ENCODE measurements at places on chromosomes 7 and 10. TPM values are rescaled to one million over a fixed set of nuclear protein-coding genes. Genes with fewer than 3 reads are reported as not detected.

DNA sequence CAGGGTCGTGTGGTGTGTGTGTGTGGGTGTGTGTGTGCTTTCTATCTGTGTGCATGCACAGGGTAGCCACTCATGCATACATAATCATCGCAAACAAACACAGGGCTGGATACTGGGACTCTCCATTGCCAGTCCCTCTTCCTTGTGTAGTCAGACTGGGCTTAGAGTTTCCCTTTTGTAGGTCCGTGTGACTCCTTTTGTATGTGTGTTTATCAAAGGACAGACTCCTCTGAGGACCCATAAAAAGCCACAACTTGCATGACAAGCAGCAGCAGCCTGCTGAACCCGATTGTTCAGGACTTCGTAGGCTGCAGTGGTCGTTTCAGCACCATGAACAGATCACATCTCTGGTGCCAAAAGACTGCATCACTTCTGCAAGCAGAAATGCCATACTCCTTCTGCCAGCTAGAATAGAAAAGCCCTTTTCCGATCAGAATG is 895 bp downstream of the VSTM2A start:
- no peak for DNase-seq

The RELN gene
- total RNA-seq: 0.44 TPM

The GPR26 gene
- total RNA-seq: not detected

- no peak for DNase-seq
These were observed 156.9 kb upstream of the GDF10 start for GRCh38 chr10:47143072-47143471.

DNA sequence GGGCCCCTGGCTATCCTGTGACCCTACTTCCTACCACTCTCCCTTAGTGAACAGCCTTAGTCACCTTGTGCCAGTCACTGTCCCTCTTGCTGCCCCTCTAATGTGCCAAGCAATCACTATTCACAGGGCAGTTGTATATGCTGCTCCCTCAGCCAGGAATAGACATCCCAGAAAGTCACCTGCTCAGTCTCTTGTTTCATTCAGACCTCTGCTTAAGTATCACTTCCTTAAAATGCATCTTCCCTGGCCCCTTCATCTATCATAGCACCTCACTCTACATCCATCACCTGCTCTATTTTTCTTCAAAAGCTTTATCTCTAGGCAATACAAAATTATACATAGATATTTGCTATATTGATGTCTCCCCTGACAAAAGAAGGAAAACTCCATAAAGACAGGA is 328.4 kb upstream of the NFE2L3 start:
- no peak for DNase-seq

The CHST12 gene
- 15.3 TPM for total RNA-seq

- DNase-seq: no peak
These were observed 223.5 kb upstream of the PHYHIPL start for GRCh38 chr10:58952747-58953466.

DNA sequence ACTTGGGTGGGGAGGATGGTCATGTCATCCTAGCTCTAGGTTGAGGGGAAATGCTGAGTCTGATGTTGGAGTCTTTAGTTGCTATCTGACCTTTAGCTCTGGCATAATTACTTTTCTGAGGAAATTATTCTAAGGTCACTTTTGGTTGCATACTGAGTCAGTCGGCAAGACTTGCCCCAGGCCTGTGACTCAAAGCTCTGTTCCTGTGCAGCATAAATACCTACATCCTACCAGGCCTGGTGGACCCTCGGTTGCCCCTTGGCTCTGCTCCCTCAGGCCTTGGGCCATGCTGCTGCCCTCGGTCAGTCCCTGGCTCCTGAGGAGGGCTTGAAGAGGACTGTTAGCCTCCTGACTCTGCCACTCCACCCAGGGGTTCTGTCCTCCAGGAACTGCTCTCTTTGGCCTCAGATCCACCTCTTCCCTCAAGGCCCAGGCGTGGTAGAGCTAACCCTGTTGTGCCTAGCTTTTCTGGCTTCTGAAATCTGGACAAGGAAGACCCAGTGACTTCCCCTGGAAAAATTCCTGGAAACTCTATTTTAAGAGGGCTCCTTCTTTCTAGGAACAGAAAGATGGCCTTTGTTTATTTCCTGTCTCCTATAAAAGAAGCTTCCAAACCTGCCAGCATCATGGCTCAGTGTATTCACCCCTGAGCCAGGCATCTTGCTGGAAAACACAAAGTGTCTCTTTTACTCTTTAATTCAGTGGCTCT is 71.2 kb downstream of the TMEM178B start:
- no peak for DNase-seq

- DNase-seq: no peak
These were observed 724.2 kb upstream of the CELF2 start for GRCh38 chr10:10293481-10293951.

The GPR141 gene
- 0.33 TPM for total RNA-seq

GRCh38 chr7:13352677-13353076 is 636.8 kb downstream of the ETV1 start:
- DNase-seq: no peak

DNA sequence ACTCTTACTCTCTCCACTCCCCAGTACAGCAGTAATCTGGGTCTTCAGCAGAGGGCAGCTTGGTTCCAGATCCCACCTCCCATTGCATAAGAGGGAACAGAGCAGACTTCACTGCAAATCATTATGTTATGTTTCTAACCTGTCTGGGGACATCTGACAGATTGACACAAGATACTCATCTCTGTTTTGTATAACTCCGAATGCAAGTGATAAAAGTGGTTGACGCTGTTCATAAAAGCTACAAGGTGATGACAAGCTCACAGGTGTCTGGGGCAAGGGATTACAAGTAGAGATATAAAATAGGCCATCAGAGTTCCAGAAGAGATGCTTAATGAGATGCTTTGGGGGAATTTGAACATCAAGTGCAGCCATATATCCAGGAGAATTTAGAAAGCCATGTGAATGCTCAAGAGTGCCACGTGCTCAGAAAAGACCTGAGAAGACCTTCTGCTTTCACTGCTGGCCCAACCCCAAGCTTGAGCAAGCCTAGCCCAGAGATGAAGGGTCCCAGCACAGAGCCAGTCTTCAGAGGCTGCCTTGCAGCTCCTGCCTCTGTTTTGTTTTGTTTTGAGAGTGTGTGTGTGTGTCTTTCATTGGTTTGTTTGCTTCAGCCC is 80.6 kb downstream of the VSTM2A start:
- no peak for DNase-seq

DNA sequence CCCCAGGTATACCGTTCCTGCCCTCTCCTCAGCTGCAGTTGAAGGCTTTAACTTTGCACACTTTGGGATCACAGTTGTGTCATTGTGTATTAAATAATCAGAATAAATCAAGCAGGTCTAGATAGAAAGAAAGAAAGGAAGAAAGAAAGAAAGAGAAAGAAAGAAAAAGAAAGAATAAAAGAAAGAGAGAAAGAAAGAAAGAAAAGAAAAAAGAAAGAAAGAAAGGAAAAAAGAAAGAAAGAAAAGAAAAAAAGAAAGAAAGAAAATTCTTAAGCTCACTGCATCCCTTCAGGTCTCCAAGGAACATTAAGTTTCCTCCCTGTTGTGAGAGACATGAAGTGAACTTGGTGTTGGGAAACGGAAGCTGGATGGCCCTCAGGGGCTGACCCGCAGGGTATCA is 17.2 kb upstream of the TRIM24 start:
- DNase-seq: no peak

DNA sequence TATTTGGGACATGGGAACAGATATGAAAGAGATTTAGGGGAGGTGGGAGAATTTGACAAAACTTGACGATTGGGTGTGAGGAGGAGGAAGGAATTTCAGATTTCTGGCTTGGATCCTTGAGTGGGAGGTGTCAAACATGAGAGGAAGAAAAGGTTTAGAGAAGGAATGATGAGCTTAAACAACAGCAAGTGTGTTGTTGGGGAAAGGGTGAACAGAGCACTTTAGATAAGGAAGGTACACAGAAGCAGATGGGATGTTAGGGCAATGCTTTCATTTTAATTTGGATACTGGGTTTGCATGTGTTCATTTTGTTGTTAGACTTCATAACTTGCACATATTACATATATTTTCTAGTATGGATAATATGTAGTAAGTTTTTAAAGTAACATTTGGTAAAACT is 23.2 kb downstream of the REEP3 start:
- no peak for DNase-seq

DNA sequence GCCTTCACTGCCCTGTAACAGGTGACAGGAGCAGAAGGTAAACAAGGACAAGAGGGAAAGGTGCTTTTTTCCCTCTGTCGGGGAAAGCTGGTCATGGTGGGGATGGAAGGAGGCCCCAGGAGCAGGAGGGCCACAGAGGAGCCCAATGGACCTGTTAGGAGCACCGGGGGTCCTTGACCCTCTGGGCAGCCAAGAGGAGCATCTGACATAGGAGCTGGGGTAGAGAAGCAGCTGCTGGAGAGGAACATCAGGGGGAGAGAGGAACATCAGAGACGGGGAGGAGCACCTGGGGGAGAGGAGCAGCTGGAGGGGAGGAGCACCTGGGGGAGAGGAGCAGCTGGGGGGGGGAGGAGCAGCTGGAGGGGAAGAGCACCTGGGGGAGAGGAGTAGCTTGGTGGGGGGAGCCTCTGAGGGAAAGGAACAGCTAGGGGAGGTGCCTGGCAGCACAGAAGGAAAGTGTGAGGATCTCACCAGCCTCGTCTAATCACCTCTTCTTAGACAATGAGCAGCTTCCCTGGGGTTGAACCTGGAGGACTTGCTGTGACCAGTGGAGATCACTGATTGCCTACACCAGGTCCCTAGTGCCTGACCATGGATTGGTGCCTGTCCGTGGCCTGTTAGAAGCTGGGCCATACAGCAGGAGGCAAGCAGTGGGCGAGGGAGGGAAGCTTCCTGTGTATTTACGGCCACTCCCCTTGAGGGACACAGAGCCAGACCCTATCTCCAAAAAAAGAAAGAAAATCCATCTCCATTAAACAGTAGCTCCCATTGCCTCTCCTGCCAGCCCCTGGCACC is 37.6 kb downstream of the JAKMIP3 start:
- DNase-seq: no peak

DNA sequence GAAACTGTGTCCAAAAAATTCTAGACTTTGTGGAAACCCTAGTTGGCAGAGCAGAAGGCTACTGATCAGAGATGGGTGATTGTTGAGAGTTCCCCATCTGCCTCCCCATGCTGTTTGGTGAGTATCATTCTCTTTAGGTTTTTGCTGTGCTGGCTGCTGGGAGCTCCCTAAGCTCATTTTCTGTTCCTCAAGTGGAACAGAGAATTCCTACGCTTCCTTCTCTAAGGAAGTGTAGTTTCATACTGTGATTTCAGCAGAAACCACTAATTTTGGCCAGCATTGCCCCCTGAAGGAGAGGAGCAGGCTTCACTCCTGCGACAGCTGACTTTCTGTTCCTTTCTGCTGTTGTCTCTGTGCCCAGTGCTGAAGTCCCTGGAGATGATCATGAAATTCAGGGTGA is 355.3 kb upstream of the NPVF start:
- no peak for DNase-seq

GRCh38 chr10:61903928-61904344 is 2.4 kb downstream of the ARID5B start:
- DNase-seq: no peak

- DNase-seq: no peak
These were observed 20.1 kb upstream of the GSTK1 start for GRCh38 chr7:143243111-143243510.

The ASB10 gene
- total RNA-seq: 35.4 TPM

DNA sequence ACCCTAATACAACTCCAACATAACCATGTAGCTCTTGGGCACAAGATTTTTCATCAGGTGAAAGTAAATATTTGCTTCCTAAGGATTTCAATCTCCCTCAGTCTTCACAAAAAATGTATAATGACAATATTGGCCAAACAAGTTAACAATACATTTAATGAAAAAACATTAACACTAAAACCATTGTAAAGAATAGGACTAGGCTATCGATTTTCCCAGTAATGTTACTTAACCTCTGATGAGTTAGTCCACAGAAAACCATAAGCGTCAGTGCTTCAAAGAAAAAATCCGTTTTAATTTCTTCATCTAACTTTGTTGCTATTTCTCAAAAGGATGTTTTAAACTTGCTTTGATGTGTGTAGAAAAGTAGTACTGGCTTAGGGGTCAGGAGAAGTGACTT is 1.2 kb downstream of the ZNF33B start:
- DNase-seq: no peak

The ADCY1 gene
- 2.8 TPM for total RNA-seq

The PPP1R17 gene
- not detected for total RNA-seq

The TRPV5 gene
- not detected for total RNA-seq

The NRG3 gene
- 0.11 TPM for total RNA-seq

GRCh38 chr10:108303149-108303548 is 1138.6 kb upstream of the SORCS1 start:
- DNase-seq: no peak

DNA sequence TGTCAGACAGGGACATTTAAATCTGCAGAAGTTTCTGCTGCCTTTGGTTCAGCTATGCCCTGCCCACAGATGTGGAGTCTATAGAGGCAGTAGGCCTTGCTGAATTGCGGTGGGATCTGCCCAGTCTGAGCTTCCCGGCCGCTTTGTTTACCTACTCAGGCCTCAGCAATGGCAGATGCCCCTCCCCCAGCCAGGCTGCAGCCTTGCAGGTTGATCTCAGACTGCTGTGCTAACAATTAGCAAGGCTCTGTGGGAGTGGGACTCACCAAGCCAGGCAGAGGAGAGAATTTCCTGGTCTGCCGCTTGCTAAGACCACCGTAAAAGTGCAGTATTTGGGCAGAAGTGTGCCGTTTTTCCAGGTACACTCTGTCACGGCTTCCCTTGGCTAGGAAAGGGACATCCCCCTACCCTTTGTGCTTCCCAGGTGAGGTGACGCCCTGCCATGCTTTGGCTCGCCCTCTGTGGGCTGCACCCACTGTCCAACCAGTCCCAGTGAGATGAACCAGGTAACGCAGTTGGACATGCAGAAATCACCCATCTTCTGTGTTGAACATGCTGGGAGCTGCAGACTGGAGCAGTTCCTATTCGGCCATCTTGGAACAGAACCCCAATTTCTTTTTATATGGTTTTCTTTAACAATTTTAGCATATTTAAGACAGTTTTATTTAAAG is 28.4 kb upstream of the VWDE start:
- DNase-seq: no peak

GRCh38 chr10:132810807-132811700 is 25.1 kb upstream of the NKX6-2 start:
- DNase-seq: peak; percentile 9

The HECTD2 gene
- 6.0 TPM for total RNA-seq

DNA sequence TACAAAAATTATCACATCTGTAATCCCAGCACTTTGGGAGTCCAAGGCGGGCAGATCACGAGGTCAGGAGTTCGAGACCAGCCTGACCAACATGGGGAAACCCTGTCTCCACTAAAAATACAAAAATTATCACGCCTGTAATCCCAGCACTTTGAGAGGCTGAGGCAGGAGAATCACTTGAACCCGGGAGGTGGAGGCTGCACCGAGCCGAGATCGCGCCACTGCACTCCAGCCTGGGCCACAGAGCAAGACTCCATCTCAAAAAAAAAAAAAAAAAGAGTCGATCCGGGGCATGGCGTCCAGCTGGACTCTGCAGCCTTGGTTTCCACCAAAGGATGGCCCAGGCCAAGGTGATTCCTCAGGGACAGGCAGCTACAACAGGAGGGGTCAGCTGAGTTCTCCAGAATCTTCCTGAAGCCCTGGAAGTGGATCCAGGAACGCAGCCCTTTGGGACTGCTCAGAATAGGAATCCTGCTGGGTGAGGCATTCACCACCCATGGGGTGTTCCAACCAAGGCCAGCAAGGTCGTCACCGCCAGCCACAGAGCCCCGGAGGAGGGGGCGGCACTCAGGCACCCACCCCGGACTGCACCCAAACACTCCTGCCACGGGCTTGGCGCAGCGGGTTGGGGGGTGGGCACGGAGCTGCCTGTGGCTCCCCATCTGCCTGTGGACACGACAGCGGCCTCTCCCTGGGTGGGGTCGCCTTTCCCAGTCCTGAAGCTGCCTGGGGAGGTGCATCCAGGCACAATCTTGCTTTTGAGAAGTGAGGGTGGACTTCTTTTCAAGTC is 12.0 kb upstream of the UTF1 start:
- no peak for DNase-seq

All from left ventricle myocardium inferior (tissue), 1 donor.